ENCODE measurements at places on chromosomes 11 and 22. TPM values are rescaled to one million over a fixed set of nuclear protein-coding genes. Genes with fewer than 3 reads are reported as not detected.
A peak's percentile ranks its signal among the peaks of the same experiment; 100 is the strongest.

Gene NRXN2
- total RNA-seq = 2.1 TPM

DNA sequence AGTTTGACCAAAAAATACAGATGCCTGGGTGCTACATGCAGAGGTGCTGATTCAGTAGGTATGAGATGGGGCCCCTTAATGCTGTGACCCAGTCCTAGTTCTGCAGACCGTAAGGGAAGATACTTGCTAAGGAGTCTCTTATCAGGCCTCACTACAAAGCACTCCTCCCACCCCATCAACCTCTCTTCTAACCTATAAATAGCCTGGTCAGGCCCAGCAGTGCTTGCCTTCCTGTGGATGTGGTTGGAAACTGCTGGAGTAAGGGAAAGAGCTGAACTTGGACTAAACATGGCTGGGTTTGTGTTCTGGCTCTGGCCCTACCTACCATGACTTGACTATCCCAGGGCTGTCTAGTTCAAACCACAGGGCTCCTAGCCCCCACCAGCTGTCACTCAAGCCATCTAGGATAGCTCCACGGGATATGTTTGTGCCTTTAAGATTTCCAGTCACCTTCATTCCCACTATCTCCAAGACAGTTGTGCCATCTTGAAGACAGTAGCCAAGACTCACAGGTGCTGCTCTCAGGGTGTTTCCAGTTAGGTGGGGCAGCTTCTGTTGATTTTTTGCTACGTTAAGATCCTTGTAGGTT lies 9.5 kb upstream of the DKK3 start:
- H3K27ac ChIP-seq = peak overlapping the region; percentile 71
- no peaks in the 10 kb centered on the region for H3K27me3 ChIP-seq
- DNase-seq = no peak

Gene GP1BB
- total RNA-seq = 16.7 TPM

DNA sequence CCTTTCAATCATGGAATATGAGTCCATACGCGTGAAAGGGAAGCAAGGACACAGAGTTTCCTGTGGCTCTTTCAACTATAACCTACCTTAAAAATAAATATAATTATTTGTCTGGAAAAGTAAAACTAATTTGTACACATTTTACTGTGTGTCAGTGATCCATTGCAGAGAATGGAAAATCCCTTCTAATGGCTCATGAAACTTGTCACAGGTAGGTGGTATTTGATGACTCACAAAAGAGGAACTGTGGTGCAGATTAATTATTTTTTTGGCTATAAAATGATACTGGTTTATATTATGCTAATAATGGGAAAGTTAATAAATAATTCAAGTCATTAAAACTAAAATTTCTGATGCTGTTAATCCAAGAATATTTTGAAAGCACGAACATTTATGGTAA lies 792.2 kb downstream of the METTL15 start:
- H3K27ac ChIP-seq = no peak overlapping the region

DNA sequence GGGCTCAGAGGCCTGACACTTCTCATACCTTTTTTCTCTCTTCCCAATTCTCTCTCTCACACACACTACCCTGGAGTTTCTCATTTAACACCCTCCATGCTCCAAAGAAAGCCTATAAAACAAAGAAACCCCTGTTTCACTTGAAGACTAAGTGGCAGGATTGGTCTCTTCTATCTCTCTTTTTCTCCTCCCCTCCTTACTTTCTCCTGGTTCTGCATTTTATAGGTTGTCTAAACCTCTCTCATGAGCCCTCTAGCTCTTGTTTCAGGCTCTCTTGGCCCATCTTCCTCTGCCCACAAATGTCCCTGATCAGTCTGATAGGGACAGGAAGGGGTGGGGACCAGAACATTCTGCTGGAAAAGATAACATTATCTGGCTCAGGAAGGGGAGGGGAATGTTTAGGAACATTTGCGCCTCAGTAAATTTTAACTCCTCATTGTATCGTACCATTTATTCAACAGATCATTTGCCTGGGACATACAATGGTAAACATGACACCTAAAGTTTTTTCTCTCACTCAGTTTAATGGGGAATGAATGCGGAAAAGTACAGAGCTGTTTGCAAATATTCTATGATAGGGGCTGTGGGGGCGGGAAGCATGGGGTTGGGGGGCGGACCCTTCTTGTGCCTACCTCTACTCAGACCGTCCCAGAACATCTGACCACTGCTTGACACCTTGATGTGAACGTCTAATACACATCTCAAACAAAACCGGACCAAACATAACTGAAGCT lies 10.8 kb downstream of the CRYBA4 start:
- H3K4me1 ChIP-seq = peaks cover 3% of the 10 kb centered on the region
- no peak for DNase-seq
- peak overlapping the region; percentile 37 for H3K27ac ChIP-seq
- no peak overlapping the region for H3K4me3 ChIP-seq

DNA sequence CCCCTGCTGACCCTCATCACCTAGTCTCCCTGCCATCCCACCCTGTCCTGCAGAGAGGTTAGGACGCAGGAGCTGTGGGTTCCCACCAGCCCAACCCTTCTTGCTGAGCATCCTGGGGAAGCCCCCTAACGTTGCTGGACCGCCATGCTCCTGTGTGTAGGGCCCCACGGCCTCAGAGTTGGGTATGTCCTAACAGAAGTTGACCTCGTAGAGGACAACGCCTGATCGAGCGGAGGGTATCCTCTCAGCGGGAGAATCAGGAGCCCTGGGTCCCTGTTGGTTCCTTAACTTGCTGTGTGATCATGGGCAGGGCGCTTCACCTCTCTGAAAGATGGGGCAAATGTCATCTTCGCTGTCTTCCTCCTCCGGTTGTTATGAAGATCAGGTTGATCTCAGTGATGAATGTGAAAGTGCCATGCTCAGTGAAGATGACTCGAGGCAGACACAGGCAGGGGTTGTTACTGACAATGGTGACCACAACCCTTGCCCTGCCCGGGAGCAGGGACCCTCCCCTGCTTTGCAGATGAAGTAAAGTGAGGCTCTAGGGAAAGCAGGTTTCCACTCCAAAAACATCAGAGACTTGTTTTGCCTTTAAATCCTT lies 19.3 kb upstream of the CD5 start:
- no peak overlapping the region for H3K27ac ChIP-seq
- H3K4me3 ChIP-seq = no peak overlapping the region
- no peak for DNase-seq
- no peaks in the 10 kb centered on the region for H3K36me3 ChIP-seq
- H3K4me1 ChIP-seq = no peaks in the 10 kb centered on the region
